Hair follicle dermal papilla cell (primary cell): ENCODE measurements at places on chromosomes 12 and 14. TPM values are rescaled to one million over a fixed set of nuclear protein-coding genes. Genes with fewer than 3 reads are reported as not detected.

ATG2B gene
- 31.0 and 36.7 TPM in 2 replicates for total RNA-seq

P2RX2 gene
- total RNA-seq, result not detected in 2 replicates

GDF3 gene
- not detected in 2 replicates for total RNA-seq

ASB2 gene
- total RNA-seq, result 0.16 TPM in 1 of 2 replicates, not detected in the other

SERPINA5 gene
- not detected in 2 replicates for total RNA-seq

PPFIBP1 gene
- total RNA-seq, result 70.1 and 83.6 TPM in 2 replicates

ZNF26 gene
- 24.0 and 30.3 TPM in 2 replicates for total RNA-seq

EAPP gene
- 31.2 and 38.3 TPM in 2 replicates for total RNA-seq

PPP1R36 gene
- 1.8 and 2.9 TPM in 2 replicates for total RNA-seq

MSI1 gene
- not detected in 2 replicates for total RNA-seq

HOXC6 gene
- total RNA-seq, result 0.24 TPM in 1 of 2 replicates, not detected in the other

ZDHHC22 gene
- total RNA-seq, result not detected in 2 replicates

SLC39A5 gene
- not detected in 2 replicates for total RNA-seq

PAH gene
- total RNA-seq, result not detected in 2 replicates

SIX1 gene
- 2.2 and 2.8 TPM in 2 replicates for total RNA-seq

CRACR2A gene
- 11.4 and 11.8 TPM in 2 replicates for total RNA-seq

FAM186B gene
- 0.49 and 0.61 TPM in 2 replicates for total RNA-seq

C12orf54 gene
- not detected in 2 replicates for total RNA-seq

CDKL1 gene
- total RNA-seq, result 14.2 and 35.0 TPM in 2 replicates

USP30 gene
- total RNA-seq, result 17.4 and 20.9 TPM in 2 replicates

HOTAIR gene
- 0.16 TPM in 1 of 2 replicates, not detected in the other for total RNA-seq

PTPRR gene
- total RNA-seq, result under 0.01 and 0.24 TPM in 2 replicates

BDKRB1 gene
- total RNA-seq, result 0.61 and 0.65 TPM in 2 replicates

MMP19 gene
- total RNA-seq, result 15.4 and 16.1 TPM in 2 replicates

NEUROD4 gene
- total RNA-seq, result not detected in 2 replicates

CLEC4C gene
- not detected in 2 replicates for total RNA-seq

SMOC1 gene
- total RNA-seq, result 0.24 and 1.8 TPM in 2 replicates

PROX2 gene
- total RNA-seq, result 0.12 and 0.16 TPM in 2 replicates

GLS2 gene
- not detected in 2 replicates for total RNA-seq

TROAP gene
- total RNA-seq, result 1.8 and 3.6 TPM in 2 replicates

SLC25A47 gene
- total RNA-seq, result 0.16 TPM in 1 of 2 replicates, not detected in the other

AJUBA gene
- total RNA-seq, result 93.6 and 109 TPM in 2 replicates

RNASE3 gene
- total RNA-seq, result not detected in 2 replicates

RASSF9 gene
- total RNA-seq, result 2.3 and 3.2 TPM in 2 replicates

PIWIL1 gene
- not detected in 2 replicates for total RNA-seq

HOXC12 gene
- not detected in 2 replicates for total RNA-seq

ATL1 gene
- total RNA-seq, result 13.8 and 15.1 TPM in 2 replicates

ZFHX2 gene
- total RNA-seq, result 0.12 and 0.16 TPM in 2 replicates

KRT78 gene
- not detected in 2 replicates for total RNA-seq

TDRD9 gene
- total RNA-seq, result 1.3 and 2.3 TPM in 2 replicates
